DND-41 (cell line): ENCODE measurements at places on chromosomes 13 and 19.
A peak's percentile ranks its signal among the peaks of the same experiment; 100 is the strongest.

DNA sequence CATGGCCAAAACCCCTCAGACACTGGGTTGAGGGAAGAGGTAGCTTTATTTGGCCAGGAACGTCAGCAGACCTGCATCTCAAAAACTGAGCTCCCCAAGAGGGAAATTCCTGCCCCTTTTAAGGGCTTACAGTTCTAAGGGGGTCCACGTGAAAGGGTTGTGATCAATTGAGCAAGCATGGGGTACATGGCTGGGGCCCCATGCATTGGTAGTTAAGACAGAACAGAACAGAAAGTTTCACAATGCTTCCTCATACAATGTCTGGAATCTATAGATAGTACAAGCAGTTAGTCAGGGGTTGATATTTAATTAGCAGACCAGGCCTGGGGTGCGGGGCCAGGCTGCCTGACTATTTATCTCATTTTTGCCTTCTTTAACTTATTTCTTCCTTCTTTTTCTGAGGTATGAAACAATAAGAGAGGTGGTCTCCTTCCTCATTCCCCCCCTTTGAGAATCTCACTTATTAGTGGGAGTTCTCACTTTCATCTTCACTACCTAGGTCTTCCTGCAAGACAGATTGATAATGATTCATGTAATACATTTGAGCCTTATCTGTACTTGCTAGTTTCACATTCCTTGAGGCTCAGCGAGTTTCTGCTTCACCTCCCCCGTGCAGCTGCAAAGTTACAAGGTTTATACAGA is 84.8 kb downstream of the SLC25A15 start:
- no peak for DNase-seq

GRCh38 chr13:74229242-74229641 is 95.0 kb upstream of the KLF12 start:
- DNase-seq: no peak

GRCh38 chr19:56873493-56873892 is 33.0 kb upstream of the PEG3 start:
- no peak for DNase-seq

DNA sequence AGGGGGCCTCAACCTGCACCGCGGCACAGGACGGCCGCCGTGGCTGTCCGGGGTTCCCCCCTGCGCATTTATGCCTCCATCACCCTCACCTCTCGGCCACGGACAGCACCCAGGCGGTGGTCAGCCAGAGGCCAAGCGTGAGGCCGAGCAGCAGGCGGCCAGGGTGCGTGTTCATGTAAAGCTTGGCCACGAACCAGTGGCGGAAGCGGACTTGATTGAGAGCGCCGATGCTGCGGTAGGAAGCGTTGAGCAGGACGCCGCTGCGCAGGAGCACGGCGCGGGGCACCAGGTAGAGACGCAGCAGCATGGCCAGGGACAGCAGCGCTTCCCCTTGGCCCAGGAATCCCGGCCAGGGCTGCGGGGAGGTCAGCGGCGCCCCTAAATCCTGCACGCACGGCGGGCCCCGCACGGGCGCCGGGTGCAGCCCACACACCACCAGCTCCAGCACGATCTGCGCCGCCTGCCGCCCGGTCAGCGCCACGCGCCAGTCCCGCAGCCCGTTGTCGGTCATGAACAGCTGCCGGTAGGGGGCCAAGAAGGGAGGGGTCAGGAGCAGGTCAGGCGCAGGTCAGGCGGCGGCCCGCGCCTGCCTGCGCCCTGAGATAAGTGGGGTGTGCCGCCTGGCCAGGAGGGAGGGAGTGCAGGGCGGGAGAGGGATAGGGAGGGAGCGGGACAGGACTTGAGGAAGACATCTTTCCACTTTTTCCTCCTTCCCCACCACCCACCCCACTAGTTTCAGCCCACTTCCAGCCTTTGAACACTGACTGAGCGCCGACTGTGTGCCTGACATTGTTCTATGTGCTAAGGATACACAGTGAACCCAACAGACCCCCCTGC is 6.5 kb downstream of the KCNN4 start:
- DNase-seq: no peak

GRCh38 chr13:48892053-48892687 is 83.5 kb upstream of the FNDC3A start:
- no peak for DNase-seq

- no peak for DNase-seq
These were observed 46.3 kb upstream of the ITM2B start for GRCh38 chr13:48186722-48187121.

GRCh38 chr13:110150384-110151101 is 156.4 kb downstream of the COL4A1 start:
- DNase-seq: no peak

- no peak for DNase-seq
These were observed 150.3 kb upstream of the TSHZ3 start for GRCh38 chr19:31499281-31500196.

- no peak for DNase-seq
These were observed 11.0 kb upstream of the EPSTI1 start for GRCh38 chr13:43003010-43003409.

GRCh38 chr13:71863254-71863865 is 3.6 kb downstream of the DACH1 start:
- DNase-seq: no peak

DNA sequence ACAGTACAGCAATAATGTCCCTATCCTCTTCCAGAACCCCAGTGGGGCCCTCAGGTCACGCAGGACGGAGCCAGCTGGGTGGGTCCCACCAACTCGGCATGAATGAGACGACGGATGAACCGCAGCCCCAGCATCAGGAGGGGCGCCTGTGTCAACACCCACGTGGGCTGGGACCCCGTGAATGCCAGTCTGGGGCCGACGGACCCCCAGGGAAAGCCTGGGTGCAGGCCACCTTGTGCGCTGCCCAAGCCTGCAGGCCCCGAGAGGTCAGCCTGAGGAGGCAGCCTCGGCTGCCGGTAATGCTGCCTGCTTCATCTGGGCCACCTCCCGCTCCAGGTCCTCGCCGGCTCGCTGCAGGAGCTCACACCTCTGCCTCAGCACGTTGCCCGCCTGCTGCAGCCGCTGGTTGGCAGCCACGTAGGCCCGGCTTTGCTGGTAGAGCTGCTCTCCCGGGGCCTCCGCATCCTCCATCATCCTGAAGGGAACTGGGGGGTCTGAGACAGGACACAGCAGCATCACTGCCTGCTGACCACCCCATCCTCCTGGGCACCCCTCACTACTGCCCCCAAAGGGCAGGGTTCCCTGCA is 4.2 kb downstream of the C19orf25 start:
- no peak for DNase-seq

DNA sequence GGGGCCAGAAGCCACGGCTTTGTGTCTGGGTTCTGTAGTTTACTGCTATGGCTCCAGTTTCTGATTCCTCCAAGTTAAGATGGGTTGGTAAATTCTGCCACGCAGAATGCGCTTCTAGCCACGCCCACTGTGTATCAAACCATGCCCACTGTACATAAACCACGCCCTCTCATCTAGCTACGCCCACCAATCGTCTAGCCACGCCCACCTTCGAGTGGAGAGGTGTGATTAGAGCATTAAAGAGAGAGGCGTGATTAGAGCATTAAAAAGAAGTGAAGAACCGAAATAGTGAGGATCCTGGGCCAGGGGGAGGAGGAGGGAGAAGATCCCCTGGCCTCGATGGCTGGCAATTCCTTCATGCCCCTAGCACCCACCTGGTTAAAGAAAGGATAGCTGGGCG is 43.7 kb upstream of the ADGRE5 start:
- peak; percentile 62 for DNase-seq

GRCh38 chr19:30269638-30270037 is 102.5 kb upstream of the ZNF536 start:
- no peak for DNase-seq

- DNase-seq: no peak
These were observed 91.6 kb downstream of the RGCC start for GRCh38 chr13:41548910-41549309.

- no peak for DNase-seq
These were observed 10.4 kb upstream of the KLK15 start for GRCh38 chr19:50843701-50844221.

DNA sequence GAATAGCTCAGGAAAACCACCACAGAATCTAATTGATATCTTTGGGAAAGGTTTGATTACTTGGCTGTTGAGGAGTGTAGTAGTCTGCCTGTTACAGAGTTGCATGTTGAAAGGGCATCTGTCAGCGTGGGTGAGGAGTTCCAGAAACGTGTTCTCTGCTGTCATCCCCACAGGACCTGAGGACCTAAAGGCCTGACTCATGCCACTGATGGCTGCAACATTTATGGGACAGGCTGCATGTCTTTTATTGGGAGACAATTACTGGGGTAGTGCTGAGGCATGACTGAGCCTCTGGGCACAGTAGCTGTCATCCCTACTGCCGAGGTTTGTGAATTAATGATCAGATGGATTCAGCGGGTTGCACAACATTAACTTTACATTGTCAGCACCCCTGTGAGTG is 525.9 kb downstream of the GPC6 start:
- DNase-seq: no peak

GRCh38 chr19:43644181-43644580 is 4.5 kb upstream of the CADM4 start:
- no peak for DNase-seq

DNA sequence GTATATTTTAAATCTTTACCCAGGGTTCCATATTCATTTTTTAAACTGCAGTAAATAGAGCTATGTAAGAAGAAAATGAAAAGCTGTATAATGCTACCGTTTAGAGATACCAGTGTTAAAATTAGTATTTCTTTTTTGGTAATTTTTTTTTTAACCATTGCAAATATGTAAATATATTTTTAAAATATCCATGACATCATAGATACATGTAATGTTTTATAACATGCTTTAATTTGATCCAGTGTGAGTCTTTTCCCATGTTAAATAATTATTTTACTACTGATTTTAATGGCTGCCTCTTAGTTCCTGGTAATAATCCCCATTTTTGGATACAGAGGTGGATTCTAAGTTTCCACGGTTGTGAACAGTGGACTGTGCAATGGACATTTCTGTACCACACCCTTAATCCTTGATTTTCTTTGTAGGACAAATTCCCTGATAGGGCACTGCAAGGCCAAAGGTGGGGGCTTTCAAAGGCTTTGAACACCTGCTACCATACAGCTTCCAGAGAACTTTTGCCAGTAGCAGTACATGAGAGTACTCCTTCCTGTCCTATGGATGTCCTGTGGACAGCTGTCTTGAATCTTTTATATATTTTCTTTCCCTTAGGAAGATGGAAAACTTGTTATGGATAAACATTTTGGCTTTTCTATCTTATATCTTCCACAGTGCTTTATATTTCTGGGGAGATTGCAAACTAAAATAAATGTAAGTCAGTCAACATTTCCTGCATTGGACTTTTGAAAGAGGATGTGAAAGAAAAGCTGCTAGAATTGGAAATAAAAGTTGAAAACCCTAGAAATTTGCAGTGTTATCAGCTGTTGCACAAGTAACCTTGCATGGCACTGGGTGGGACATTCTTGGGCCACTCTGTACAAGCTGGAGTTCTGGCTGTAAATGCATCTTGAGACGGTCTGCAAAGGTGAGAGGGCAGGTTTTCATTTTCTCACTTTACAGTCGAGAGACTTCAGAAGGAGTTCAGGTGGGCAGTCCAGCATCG is 46.8 kb downstream of the ARHGEF7 start:
- no peak for DNase-seq

- no peak for DNase-seq
These were observed 2.3 kb downstream of the MCF2L start for GRCh38 chr13:112971288-112971643.

- no peak for DNase-seq
These were observed 168.0 kb downstream of the PAN3 start for GRCh38 chr13:28306325-28306724.

DNA sequence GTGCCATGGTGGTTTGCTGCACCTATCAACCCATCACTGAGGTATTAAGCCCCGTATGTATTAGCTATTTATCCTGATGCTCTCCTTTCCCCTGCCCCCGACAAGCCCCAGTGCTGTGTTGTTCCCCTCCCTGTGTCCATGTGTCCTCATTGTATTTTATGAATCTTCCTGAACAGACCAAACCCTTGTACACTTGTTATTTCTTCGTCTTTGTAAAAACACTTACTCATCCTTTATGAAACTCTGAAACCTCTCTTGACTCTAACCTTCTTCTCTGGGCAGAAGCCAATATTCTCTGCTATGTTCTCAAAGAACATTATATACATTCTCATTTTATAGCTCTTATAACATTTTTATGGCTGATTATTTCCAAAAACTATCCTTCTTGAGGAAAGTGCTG is 746.9 kb downstream of the EFNB2 start:
- DNase-seq: no peak

- DNase-seq: no peak
These were observed 29.7 kb downstream of the MIPEP start for GRCh38 chr13:23859455-23859854.

DNA sequence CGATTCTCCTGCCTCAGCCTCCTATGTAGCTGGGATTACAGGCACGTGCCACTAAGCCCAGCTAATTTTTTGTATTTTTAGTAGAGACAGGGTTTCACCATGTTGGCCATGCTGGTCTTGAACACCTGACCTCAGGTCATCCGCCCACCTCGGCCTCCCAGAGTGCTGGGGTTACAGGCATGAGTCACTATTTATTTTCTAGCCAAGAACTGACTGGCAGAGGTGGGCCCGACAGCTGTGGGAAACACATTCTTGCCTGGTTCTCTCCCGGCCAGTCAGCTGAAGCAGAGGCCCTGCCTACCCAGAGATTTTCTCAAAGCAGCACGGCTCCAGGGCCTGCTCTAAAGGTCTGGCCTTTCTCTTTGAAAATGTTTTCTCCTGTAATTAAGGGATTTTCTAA is 108.0 kb downstream of the KCTD15 start:
- no peak for DNase-seq

- DNase-seq: no peak
These were observed 12.6 kb upstream of the UGGT2 start for GRCh38 chr13:96065849-96066248.

DNA sequence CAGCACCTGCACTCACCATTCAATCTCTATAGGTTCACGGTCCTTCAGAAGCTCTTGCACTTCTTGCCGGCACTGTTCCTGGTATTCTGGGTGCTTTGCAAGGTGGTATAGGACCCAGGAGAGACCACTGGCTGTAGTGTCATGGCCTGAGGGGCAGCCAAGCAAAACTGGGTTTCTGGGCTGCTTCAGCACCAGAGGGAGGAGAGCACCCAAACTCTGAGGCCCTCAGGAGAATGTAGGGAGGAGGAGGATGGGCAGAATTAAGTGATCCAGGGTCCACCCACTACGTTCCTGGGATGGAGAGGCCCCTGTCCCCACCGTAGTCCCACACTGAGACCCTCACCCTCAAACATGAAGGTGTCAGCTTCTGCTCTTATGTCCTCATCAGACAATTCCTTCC is 12.3 kb downstream of the CYP4F11 start:
- no peak for DNase-seq

- no peak for DNase-seq
These were observed 95.0 kb downstream of the LIG4 start for GRCh38 chr13:108120302-108120701.

DNA sequence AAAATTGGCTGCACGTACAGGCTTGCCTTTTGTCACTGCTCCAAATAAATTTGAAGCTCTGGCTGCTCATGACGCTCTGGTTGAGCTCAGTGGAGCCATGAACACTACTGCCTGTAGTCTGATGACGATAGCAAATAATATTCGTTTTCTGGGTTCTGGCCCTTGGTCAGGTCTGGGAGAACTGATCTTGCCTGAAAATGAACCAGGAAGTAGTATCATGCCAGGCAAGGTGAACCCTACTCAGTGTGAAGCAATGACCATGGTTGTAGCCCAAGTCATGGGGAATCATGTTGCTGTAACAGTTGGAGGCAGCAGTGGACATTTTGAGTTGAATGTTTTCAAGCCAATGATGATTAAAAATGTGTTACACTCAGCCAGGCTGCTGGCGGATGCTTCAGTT is 16.1 kb upstream of the AKAP11 start:
- DNase-seq: no peak
